ENCODE measurements at places on chromosomes 11 and 22. TPM values are rescaled to one million over a fixed set of nuclear protein-coding genes. Genes with fewer than 3 reads are reported as not detected.

Gene TSSK2
- polyA plus RNA-seq = 0.08 TPM

Gene SLC5A12
- not detected for polyA plus RNA-seq

Gene EXT2
- 40.7 TPM for polyA plus RNA-seq

Gene TMEM121B
- 0.26 TPM for polyA plus RNA-seq

Gene SMIM35
- 0.15 TPM for polyA plus RNA-seq

All from lung (tissue), 17 donors.